Endothelial cell (in vitro differentiated cells): ENCODE measurements at places on chromosomes 11 and 22. TPM values are rescaled to one million over a fixed set of nuclear protein-coding genes. Genes with fewer than 3 reads are reported as not detected.

The FAR1 gene
- 77.8 TPM for total RNA-seq

The SLC22A12 gene
- not detected for total RNA-seq

The OMP gene
- not detected for total RNA-seq

The OR8D4 gene
- total RNA-seq: not detected

DNA sequence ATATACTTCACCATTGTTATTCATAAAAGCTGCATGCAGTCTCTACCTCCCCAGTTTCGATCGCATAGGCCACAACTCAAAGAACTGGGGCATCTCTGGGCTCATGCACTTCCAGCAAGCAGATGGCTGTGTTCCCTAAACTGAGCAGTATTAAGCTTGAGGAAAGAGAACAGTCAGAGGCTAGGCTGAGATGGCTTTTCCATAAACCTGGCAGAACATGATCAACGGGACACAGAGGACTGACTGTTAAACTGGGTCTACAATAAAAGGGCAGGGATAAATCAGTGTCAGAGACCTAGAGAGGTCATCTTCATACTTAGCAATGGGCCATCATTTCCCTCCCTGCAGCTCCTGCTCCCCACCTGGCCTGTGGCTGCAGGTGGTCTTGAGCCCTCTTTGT is 171.0 kb upstream of the NECTIN1 start:
- DNase-seq: no peak

- DNase-seq: no peak
Measured at GRCh38 chr22:39026509-39027150, 5.7 kb downstream of the APOBEC3D start.

- DNase-seq: no peak
Measured at GRCh38 chr22:35517769-35518530, 22.7 kb upstream of the RASD2 start.

DNA sequence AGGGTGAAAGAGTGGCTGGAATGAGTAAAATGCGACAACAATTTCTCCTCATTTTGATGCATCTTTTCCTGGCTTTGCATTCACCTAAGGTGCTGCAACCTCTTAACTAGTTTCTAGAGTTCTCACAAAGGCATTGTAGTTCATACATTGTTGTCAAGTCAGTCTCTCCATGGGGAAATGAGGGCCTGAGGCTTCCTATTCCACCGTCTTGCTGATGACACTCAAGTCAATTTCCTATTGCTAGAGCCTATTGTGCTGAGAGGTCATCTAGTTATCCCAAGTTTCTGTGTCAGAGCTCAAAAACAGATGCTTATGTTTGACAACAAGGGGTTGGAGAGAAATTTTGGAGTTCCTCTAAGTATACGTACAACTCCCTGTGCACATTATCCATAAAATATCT is 11.6 kb upstream of the MS4A6A start:
- no peak for DNase-seq

DNA sequence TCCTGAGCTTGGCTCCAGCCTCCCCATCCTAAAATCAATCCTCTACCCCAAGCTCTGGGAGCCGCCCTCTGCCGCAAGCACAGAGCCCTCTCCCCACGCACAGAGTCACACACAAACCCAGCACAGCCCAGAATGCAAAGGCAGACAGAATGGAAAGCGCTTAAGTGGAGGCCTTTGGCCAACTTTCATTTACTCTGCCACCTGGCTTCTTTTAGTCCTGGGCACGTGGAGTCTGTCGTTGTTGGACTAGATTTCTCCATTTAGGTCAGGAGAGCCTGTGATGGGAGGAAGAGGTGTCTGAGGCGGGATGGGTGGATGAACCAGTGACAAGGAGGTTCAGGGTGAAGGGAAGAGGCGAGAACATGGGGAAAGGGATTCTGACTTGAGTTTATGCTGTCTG is 191.7 kb downstream of the DSCAML1 start:
- DNase-seq: no peak

GRCh38 chr11:22510741-22511140 is 114.9 kb downstream of the FANCF start:
- no peak for DNase-seq

DNA sequence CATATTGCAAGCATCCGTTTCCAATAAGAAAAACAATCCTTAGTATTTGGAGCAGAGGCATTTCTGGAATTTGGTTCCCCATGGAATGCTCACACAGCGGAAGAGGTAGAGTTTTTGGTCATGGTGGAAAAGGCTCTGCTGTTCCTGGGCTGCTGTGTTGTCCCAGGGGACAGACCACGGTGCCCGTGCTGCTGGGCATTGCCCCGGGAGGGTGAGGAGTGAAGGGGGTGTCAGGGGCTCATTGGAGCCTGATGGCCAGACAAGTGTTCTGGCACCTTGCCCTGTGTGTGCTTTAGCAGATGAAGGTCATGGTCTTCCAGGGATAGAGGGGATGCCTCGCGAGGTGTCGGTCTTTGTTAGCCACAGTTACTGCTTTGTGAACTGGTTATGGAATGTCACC is 61.2 kb downstream of the MPPED1 start:
- no peak for DNase-seq

DNA sequence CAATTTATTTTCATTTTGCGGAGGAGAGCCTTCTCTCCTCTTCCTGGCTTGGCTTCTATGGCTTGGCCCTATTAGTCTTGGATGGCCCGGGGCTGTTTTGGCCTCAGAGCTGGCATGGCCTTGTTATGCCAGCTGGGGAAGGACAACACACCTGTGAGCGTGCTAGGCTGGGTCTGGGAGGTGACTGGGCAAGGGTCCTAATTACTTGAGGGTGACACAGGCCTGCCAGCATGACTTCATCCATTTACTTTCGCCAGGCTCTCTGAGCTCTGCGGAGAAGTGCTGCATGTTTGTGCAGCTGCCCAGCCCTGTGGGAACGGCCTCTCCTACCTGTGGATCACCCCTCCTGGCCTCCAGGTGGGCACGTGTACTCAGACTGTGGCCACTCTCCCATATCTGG is 153.6 kb downstream of the SNX19 start:
- no peak for DNase-seq
